ENCODE measurements at places on chromosomes 16 and 17. TPM values are rescaled to one million over a fixed set of nuclear protein-coding genes. Genes with fewer than 3 reads are reported as not detected.
A peak's percentile ranks its signal among the peaks of the same experiment; 100 is the strongest.

The PSMD11 gene
- 162 TPM for total RNA-seq

- H3K27me3 ChIP-seq, result peaks cover 71% of the 10 kb centered on the region
- no peak within 1 kb of the TSS for H3K27ac ChIP-seq
- H3K36me3 ChIP-seq, result no peaks in the 10 kb centered on the region
- peaks cover 27% of the 10 kb centered on the region for H3K4me1 ChIP-seq
- H3K4me3 ChIP-seq, result peak within 1 kb of the TSS; percentile 72
Observed at GRCh38 chr17:48593126-48593829, at the start of gene HOXB5. Gene HOXB5 (minus strand): TSS chr17:48593779. CDS start chr17:48593682, 97 bp downstream.

- peak overlapping the region; percentile 78 for H3K4me3 ChIP-seq
- H3K27me3 ChIP-seq, result no peaks in the 10 kb centered on the region
- no peak for DNase-seq
Observed at GRCh38 chr17:29623283-29623647, 553 bp upstream of the CORO6 start.

The YBX2 gene
- 0.83 TPM for total RNA-seq

- H3K27me3 ChIP-seq, result peaks cover 4% of the 10 kb centered on the region
- H3K36me3 ChIP-seq, result no peaks in the 10 kb centered on the region
- no peak overlapping the region for H3K4me3 ChIP-seq
- no peak overlapping the region for H3K27ac ChIP-seq
Observed at GRCh38 chr17:80087346-80088265, 13.8 kb upstream of the GAA start.

- H3K4me1 ChIP-seq, result no peaks in the 10 kb centered on the region
- H3K27ac ChIP-seq, result no peak overlapping the region
- no peaks in the 10 kb centered on the region for H3K27me3 ChIP-seq
- no peak overlapping the region for H3K4me3 ChIP-seq
Observed at GRCh38 chr17:10021272-10021984, 116.4 kb upstream of the RCVRN start.

The ZNF688 gene
- 9.2 TPM for total RNA-seq

DNA sequence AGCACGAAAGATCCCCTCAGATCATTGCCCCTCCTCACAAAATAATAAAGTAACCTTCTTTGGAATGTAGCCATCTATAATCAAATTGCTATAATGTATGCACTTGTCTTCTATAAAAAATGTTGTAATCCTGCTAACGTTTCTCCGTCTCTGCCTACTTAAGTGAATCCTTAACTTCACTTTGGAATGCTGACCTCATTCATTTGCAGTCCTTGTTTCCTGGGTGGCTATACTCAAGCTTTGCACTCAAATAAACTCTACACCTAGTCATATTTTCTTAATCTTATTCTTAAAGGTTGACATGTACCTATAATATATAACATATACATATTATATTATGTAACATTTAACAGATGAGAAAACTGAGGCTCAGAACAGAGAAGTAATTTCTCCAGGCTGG is 22.7 kb downstream of the CHD9NB start:
- H3K36me3 ChIP-seq, result no peaks in the 10 kb centered on the region
- peaks cover 18% of the 10 kb centered on the region for H3K27me3 ChIP-seq
- no peak overlapping the region for H3K4me3 ChIP-seq
- no peak overlapping the region for H3K27ac ChIP-seq
- H3K4me1 ChIP-seq, result no peaks in the 10 kb centered on the region

The TMEM132E gene
- total RNA-seq, result not detected

DNA sequence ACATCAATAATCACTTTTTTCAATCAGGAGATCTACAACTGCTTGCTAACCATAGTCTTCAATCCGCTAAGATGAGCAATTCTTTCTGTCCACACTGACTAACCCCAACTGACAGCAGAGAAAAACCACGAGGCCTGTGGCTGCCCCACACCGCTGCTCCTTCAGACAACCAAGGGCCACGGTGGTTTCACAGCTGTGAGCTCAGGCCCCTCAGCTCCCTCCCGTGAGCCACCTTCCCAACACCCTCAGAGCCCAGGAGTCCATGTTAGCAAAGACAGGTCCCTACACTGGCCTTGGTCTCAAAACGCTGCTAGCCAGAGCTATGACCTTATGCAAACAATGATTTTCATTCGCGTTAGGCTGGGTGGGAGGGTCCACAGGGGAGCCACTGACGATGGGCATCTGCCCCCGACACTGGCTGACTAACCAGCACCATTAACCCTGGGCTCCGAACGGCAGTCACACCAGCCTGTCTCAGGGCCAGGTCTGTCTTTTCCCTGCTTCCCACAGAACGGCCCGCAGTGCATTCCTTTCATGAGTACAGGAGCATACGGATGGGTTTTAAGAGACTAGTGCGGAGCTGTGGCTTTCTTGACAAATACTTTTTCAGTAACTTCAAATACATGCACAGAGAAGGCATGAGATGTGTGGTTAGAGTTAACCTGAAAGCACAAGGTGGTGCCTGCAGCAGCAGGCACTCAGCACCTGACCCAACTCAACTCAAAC is 67.3 kb downstream of the ANKRD11 start:
- peak overlapping the region; percentile 28 for H3K4me3 ChIP-seq
- H3K36me3 ChIP-seq, result peaks cover 18% of the 10 kb centered on the region
- peak overlapping the region; percentile 80 for H3K27ac ChIP-seq
- peak; percentile 82 for DNase-seq

GRCh38 chr16:66802159-66802558 is 775 bp upstream of the TERB1 start:
- no peak overlapping the region for H3K4me3 ChIP-seq
- peaks cover 26% of the 10 kb centered on the region for H3K36me3 ChIP-seq
- no peak for DNase-seq
- no peaks in the 10 kb centered on the region for H3K4me1 ChIP-seq
- no peak overlapping the region for H3K27ac ChIP-seq

DNA sequence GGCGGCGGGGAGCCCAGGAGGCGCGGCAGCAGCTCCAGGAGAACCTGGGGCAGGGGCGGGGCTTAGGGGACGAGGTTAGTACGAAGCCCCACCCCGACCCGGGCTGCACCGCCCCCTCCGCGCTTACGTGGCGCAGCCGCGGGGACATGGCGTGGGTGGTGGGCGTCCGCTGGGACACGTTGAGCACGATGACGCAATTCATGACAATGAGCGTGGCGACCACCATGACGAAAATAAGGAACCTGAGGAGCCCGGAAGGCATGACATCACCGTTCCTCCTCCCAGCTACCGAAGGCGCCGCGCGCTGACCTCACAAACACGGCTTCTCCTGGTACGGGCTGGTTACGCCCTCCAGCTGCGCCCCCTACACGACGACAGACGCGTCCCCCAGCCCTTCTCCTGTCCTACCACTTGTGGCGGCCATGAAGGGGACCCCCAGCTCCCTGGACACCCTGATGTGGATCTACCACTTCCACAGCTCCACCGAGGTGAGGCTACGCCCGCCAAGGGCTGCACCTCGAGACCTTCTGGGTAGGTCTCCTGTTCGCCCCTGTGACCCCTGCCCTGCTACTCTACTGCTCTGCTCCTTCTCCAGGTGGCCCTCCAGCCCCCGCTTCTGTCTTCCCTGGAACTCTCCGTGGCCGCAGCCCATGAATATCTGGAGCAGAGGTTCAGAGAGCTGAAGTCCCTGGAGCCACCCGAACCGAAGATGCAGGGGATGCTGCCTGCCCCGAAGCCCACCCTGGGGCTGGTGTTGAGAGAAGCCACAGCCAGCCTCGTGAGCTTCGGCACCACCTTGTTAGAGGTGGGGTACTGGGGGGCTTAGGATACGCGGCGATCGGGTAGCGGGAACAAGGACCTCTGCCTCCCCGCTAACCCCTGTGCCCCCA is at the start of gene C17orf107:
TSS of gene C17orf107 (plus strand) at position 196 of the 890 bp plus-strand sequence. CDS start at position 423, 227 bp downstream.
- peaks cover 36% of the 10 kb centered on the region for H3K4me1 ChIP-seq
- peak within 1 kb of the TSS; percentile 88 for H3K4me3 ChIP-seq
- peaks cover 1% of the 10 kb centered on the region for H3K27me3 ChIP-seq
- H3K36me3 ChIP-seq, result peaks cover 14% of the 10 kb centered on the region
- peak; percentile 98 for DNase-seq
- H3K27ac ChIP-seq, result peak within 1 kb of the TSS; percentile 77
